ENCODE measurements at places on chromosomes 11 and 22.

DNA sequence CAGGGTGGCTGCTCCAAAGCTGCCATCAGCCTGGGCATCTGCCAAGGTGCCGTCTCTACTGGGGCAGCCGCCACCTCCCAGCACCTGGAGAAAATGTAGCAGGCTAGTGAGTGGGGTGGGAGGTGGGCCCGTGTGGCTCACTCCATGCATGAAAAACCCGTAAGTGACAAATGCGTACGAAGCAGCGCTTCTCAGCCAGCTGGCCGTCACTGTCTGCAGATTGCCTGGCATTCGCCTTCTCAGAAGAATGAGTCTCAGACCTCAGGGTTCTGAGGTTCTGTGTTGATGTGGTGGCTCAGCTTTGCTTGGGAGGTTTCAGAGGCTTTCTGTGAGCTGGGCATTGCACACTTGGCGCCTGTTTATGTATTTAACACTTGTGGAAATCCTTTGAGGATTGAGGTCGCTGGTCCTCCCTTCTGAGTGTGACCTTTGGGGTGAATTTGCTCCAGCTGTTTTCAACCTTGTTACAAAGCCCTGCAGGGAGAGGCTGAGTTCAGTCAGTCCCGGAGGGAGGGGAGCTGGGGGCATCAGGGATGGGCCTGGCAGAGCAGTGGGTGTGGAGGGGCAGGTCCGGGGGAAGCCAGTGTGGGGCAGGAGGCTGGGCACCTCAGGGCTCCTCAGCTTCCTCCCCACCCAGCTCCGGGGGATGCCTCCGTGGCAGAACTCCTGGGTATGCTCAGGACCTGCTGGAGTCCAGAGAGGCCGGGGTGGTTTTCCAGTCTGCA lies 977.0 kb downstream of the TBC1D22A start:
- DNase-seq = no peak

DNA sequence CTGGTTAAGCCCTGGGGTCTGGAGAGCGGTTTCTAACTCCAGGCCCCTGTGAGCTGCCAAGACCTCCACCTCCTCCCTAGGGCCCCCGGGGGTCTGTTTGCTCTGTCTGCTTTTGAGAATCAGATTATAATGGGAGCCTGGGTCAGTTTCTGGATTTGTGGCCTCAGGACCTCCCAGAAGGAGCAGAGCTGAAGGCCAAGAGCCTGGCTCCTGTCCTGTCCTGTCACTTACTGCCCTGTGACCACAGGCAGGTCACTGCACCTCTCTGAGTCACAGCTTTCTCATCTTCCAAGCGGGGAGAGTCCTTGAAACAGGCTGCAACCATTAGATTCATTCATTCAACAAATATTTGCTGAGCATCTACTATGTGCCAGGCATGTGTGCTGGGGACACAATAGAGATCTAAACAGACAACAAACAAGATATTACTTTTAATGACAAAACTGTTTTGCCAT lies 87.3 kb upstream of the FGF3 start:
- DNase-seq = no peak

- DNase-seq = no peak
Measured at GRCh38 chr22:44450503-44450902, 47.5 kb downstream of the RTL6 start.

- DNase-seq = no peak
Measured at GRCh38 chr11:12524865-12525264, 147.5 kb downstream of the PARVA start.

- DNase-seq = peak; percentile 84
Measured at GRCh38 chr22:23431337-23432072, 148.6 kb downstream of the IGLL1 start.
